Astrocyte of the cerebellum (primary cell): ENCODE measurements at places on chromosomes 3 and 15.
A peak's percentile ranks its signal among the peaks of the same experiment; 100 is the strongest.

- no peak for DNase-seq
Measured at GRCh38 chr3:171173736-171174135, 147.2 kb upstream of the SLC2A2 start.

GRCh38 chr3:184332370-184333090, 4.9 kb upstream of the FAM131A start:
- peak; percentile 79 for DNase-seq

- DNase-seq = no peak
Measured at GRCh38 chr15:61818801-61819200, 241.4 kb downstream of the VPS13C start.

GRCh38 chr3:71958533-71958932, 173.6 kb upstream of the PROK2 start:
- DNase-seq = no peak

DNA sequence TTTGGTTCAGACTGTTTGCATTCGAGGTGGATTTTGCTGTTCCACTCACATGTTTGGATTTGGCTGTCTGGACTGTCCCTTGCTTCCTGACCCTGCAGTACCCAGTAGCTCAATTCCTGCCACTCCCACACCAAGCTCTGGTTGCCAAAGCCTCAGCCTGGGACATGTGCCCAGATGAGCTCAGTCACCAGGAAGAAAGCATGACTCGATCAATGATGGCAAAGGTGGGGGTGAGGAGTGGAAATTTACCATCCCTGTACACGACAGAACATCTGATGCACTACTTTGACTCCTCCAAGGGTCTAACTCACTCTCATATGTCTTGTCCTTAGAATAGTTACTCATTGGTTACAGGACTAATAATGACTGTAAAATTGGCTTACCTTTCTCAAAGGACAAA, 45.2 kb downstream of the ZNF385D start:
- DNase-seq = peak; percentile 59

DNA sequence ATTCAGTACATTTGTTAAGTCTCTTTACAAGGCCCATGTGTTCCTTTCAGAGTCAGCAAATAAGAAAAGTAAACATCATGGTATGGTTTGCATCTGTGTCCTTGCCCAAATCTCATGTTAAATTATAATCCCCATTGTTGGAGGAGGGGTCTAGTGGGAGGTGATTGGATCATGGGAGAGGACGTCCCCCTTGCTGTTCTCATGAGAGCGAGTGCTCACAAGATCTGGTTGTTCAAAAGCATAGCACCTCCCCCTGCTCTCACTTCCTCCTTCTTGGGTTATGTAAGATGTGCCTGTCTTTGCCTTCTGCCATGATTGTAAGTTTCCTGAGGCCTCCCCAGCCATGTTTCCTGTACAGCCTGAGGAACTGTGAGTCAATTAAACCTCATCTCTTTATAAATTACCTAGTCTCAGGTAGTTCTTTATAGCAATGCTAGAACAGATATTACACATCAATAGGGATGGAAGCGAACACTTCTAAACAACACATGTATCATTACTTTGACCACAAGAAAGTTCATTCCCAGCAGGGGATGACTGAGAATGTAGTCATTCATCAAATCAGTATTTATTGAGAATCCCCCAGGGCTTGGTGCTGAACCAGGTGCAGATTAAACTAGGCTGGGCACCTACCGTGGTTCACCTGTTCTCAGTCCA, 4.1 kb downstream of the EFCAB12 start:
- no peak for DNase-seq

GRCh38 chr3:24756101-24756888, 261.6 kb upstream of the THRB start:
- no peak for DNase-seq

DNA sequence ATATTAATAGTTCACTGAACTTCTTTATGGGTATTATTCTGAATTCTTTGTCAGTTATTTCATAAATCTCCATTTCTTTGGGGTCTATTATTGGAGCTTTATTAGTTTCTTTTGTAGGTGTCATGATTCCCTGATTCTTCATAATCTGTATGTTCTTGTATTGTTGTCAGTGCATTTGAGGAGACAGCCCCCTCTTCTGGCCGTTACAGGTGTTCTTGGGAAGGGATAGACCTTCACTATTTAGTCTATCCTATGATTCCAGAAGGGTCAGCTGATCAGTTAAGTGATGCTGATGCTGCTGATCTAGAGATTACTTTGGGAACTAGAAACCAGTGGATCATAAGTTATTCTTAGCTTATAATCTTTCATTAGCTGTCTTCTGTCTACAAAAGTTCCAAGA, 34.9 kb downstream of the TMEM39A start:
- no peak for DNase-seq

- DNase-seq = no peak
Measured at GRCh38 chr3:48623851-48624547, 2.4 kb upstream of the TMEM89 start.

GRCh38 chr3:12816521-12817342, 20.3 kb downstream of the CAND2 start:
- no peak for DNase-seq
